ENCODE measurements at places on chromosomes 5 and 9.

DNA sequence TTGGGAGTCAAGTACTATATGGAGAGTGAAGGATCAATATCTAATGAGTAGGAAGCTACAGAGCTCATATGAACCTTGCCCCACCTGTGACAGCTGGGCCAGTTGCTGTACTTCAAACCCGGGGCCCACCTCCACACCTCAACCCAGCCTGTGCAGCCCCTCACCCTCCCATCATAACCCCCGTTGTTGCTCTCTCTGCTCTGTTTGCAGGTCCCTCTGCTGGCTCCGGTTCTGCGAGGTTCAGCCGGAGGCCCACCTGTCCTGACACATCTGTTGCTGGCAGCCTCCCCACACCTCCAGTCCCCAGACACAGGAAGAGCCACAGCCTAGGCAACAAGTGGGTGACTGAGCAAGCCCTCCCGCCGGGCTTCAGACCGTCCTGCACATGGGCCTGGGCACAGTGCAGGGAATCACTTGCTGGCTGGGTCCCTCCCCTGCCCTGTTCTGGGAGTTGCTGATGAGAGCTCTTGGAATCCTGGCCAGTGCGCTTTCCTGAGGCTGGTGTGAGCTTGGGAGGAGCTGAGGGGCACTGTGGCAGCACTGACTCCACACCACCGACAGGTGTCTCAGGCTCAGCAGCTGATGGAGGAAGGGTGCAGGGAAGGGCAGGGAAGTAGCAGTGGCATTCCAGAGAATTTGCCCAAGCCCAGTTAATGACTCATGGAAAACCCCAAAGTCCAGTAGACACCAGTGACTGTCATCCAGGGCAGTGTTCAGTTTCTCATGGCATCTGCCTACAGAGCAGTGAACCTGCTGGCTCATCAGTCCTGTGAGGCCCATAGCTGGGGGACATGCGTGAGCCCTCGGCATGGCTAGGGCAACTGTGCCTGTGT is 69.5 kb upstream of the GARNL3 start:
- peak; percentile 66 for DNase-seq

GRCh38 chr5:113059232-113060040 is 82.8 kb downstream of the DCP2 start:
- peak; percentile 83 for DNase-seq

- no peak for DNase-seq
These were observed 6.6 kb downstream of the C1QTNF2 start for GRCh38 chr5:160363660-160364395.

GRCh38 chr5:122408592-122409224 is 96.7 kb downstream of the SNCAIP start:
- no peak for DNase-seq

DNA sequence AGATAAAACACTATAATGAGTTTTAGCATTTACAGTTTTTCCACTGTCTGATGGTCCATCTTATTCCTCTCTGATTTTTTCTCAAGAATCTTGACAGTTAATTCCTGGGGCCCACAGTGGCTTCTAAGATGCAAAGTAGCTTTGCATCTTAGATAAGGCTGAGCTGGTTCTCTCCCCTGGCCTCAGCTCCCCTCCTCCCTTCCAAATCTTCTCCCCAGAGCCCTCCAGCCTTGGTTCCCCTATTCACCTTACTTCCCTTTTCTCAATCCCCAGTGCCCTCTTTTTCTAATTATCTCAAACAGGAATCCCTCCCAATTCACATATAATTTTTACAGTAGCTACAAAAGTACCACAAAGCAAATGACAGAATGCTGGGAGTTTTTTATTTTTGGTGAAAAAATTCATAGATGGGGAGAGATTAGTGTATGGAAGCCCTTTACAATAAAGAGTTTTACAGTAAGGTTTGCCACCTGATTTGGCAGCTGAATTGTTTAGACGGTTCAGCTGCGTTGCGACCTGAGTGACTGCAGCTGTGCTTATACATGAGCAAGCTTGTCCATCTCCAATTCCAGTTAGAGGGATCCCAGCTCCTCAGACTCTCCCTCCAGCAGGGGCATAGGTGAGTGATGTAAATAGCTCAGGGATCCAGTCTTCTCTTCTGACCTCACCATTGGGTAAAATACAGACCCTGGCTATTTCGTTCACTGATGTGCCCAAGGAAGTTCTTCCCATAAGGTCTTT is 51.4 kb upstream of the CKMT2 start:
- peak; percentile 33 for DNase-seq

GRCh38 chr5:142814122-142814521 is 43.9 kb downstream of the ARHGAP26 start:
- no peak for DNase-seq

- no peak for DNase-seq
These were observed 212.9 kb downstream of the RANBP17 start for GRCh38 chr5:171074747-171075146.

DNA sequence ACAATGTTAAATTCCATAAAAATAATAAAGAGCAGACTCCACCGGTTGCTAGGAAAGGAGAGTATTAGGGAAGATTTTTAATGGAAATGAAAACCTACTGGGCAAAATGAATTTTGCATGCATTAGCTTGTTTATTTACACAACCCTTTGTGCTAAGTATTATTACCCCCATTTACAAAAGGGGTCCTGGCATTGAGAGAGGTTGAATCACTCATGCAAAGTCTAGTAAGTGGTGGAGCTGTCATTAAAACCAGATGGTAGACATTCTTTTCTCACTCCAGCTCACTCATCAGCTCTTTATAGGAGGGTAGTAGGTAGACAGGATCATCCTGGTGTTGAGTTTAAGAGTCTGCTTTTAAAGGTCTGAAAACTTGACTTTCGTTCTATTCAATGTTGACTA is 395.1 kb downstream of the PLK2 start:
- DNase-seq: no peak

DNA sequence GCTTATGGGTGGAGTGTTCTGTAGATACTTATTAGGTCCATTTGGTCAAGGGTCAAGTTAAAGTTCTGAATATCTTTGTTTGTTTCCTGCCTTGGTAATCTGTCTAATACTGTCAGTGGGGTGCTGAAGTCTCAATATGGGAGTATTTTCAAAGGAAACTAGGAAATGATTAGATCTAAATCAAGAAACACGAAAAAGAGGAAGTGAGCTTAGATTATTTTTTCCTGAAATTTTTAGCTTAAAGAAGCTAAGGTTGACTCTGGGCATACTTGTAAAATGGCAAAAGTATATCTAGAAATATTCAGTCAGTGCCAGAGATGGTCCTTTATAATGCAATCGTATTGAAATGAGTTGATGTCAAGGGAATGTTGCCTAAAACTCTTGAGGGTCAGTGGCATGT is 313.5 kb downstream of the ICE1 start:
- no peak for DNase-seq

- no peak for DNase-seq
These were observed 188.7 kb downstream of the GADD45G start for GRCh38 chr9:89793551-89793950.

- no peak for DNase-seq
These were observed 72.4 kb downstream of the KIAA0825 start for GRCh38 chr5:94545870-94546625.

DNA sequence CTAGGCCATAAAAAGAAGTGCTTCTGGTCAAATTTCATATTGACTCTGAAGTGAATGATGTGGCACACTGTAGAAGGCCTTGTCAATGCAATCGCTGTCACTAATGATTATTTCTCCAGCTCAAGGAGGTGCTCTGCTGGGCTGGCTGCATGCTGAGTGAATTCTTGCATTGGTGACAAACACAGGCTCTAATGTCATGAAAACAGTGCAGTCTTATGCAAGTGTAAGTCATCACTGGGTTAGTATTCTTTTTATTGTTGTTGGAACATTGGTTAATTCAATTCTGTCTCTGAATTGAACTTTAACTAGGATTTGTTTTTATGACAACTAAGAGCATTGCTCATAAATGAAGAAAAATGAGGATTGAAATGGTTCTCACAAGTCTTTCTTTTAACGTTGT is 57.3 kb upstream of the CD180 start:
- no peak for DNase-seq

DNA sequence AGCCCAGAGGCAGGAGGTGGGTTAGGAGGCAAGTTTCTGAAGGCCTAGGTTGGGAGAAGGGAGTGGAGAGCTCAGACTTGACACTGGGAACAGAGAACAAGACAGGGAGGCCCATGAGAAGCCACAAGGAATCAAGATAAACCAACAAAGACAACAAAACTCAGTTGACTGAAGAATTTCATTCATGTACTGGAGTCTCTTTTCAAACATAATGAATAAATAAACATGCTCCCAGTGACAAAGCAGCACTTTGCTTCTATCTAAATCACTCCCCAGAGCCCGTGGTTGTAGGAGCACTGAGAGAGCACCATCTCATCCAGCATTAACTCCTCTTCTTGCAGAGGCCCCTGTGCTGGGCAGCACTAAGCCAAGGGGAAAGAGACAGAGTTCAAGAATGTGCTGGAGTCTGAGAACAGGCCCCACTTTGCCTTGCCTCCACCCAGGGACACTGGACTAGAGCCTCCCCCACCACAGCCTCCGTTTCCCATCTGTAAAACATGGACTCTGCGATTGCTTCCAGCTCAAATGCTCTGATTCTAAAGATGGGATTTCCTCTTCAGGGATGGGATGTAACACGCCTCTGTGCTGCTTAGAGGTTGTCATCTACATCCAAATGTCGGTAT is 282.0 kb downstream of the SPOCK1 start:
- DNase-seq: no peak

DNA sequence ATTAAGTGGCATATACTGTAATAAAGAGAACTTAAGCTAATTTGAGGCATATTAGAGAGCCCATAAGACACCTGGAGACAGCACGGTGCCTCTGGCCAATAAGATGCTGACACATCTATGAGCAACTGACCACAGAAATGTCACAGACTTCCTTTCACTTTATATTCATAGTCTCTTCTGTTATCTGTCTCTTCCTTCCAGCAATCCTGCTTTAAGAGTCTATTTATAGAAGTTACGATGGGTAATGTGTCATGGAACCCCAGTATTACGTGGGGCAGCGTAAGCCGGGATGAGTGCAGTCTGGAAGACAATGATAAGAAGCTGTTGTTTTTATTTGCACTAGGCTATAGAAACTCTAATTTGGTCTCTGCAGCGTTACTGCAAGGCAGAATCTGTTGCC is 136.8 kb downstream of the CFAP90 start:
- DNase-seq: no peak

DNA sequence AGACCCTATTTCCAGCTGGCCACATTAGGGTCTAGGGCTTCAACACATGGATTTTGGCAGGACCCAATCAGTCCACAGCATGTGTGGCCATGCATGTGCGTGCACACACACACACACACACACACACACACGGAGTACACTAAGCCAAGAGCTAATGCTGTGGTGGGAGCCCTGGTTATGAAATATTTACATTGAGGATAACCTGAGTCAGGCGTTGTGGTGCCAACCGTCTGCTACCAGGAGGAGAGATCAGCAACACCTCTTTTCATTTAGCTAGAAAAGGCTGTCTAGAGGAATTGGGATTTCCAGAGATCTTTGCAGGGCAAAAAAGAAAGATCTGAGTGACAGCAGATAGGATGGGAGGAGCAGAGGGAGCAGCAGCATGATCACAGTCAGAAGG is 141.5 kb downstream of the TRPM3 start:
- no peak for DNase-seq

DNA sequence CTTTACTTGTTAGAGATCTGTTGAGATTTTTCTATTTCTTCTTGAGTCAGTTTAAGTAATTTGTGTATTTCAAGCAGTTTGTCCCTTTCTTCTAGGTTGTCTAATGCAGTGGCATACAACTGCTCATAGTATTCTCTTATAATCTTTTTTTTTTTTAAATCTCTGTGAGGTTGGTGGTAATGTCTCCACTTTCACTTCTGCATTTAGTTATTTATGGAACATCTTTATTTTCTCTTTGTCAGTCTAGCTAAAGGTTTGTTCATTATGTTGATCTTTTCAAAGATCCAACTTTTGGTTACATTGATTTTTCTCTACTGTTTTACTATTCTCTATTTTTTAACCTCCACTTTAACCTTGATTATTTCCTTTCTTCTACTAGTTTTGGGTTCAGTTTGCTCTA is 13.8 kb downstream of the FOXE1 start:
- no peak for DNase-seq

DNA sequence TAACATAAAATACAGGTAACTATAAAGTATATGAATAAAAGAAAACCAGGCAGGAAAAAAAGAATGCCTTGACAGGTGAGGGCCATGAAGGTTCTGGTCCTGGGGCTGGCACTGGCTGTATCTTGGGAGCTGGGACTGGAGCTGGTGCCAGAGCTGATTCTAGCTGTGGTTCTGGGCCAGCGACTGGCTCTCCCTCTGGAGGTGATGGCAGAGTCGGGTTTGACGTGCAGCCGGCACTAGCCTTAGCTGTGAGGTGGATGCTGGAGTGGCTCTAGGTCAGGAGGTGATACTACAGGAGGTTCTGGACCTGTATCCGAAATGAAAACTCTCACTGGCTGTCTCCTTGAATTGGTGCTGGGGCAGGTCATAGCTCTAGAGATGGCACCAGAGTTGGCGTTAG is 22.3 kb downstream of the OBP2B start:
- peak; percentile 27 for DNase-seq

- no peak for DNase-seq
These were observed 10.2 kb downstream of the CEP72 start for GRCh38 chr5:622359-622758.

DNA sequence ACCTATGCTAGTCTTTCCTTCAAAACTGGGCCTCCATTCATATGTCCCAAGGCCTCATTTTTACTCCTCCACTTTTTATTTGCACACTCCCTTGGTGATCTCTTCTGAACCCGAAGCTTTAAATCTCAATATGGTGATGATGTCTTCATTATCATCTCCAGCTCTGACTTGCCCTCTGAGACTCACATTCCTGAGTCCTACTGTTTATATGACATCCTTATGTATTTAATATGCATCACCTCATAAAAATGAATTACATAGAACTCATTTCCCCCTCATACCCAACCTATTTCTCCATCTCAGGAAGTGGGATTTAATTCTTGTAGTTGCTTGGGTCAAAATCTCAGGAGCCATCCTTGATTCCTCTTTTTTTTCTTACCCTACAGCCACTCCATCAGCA is 473.0 kb downstream of the EBF1 start:
- no peak for DNase-seq

- peak; percentile 70 for DNase-seq
These were observed 5.4 kb upstream of the TIFAB start for GRCh38 chr5:135457424-135458071.

- peak; percentile 85 for DNase-seq
These were observed 1.1 kb upstream of the BASP1 start for GRCh38 chr5:17216176-17216973.

GRCh38 chr5:58507715-58508114 is 16.5 kb downstream of the GAPT start:
- no peak for DNase-seq

DNA sequence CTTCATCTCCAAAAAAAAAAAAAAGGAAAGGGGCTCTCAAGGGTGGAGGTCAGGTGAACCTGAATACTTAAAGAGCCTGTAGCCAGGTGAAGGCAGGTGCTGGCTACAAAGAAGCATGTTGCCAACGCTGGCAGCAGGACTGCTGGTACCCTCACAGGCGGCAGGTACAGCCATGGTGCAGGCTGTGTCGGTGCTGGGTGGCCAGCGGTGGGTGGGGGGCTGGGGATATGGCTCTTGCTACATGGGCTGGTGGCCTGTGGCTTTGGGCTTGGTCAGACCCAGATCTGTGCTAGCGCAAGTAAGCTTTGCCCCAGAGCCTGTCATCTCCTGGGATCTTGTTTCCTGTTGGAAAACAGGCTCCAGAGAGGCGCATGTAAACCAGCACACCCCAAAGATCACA is 86.3 kb upstream of the PHYKPL start:
- DNase-seq: no peak

Measured in kidney (tissue), 22 donors.